Activated T-helper 17 cell treated with anti-CD3 and anti-CD28 coated beads, Interleukin-2, amount 50 U/mL, for 72 hours (primary cell): ENCODE measurements at places on chromosomes 3 and 15. TPM values are rescaled to one million over a fixed set of nuclear protein-coding genes. Genes with fewer than 3 reads are reported as not detected.

SYNPR gene
- total RNA-seq = not detected

GOLGA8T gene
- total RNA-seq = 0.32 TPM

CYP1A2 gene
- not detected for total RNA-seq

AGBL1 gene
- not detected for total RNA-seq

PRR23B gene
- total RNA-seq = not detected

MLF1 gene
- 1.9 TPM for total RNA-seq

INSYN1 gene
- not detected for total RNA-seq

GRCh38 chr15:67456677-67457529 is 64.0 kb upstream of the C15orf61 start:
- peak; percentile 90 for ATAC-seq

- no peak for ATAC-seq
These were observed 139.7 kb upstream of the TBL1XR1 start for GRCh38 chr3:177336873-177337450.

DNA sequence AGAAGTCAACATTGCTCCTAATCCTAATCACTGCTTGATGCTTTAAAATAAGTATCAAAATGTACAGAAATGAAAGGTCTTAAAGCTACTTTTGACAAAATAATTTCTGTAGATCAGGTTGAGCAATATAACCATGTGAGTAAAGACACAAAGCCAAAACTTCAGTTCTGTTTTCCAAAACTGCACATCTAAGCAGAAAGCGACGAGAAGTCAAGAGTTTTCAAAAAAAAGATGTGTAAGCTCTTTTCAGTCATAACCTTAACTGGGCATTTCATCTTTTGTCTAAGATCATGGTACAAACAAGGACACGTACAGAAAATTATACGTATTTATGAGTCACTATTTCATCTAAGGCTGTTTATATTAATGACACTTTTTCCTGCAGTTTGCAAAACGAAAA is 608.8 kb downstream of the FOXP1 start:
- ATAC-seq = peak; percentile 67

DNA sequence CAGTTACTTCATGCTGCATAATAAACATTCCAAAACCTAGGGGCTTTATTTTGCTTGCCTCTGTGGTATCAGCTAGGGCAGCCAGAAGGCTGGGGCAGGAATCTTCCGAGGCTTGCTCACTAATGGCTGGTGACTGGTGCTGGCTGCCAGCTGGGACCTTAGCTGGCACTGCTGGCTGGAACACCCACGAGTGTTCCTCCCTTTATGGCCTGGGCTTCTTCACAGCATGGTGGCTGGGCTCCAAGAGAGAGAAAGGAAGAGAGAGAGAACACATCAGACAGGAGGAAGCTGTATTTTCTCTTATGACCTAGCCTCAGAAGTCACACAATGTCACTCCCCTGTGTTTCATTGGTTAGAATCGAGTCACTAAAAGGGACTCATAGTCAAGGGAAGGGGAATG is 23.9 kb upstream of the CDCP1 start:
- no peak for ATAC-seq

- no peak for ATAC-seq
These were observed 270.8 kb upstream of the TOPAZ1 start for GRCh38 chr3:43970920-43971319.

DNA sequence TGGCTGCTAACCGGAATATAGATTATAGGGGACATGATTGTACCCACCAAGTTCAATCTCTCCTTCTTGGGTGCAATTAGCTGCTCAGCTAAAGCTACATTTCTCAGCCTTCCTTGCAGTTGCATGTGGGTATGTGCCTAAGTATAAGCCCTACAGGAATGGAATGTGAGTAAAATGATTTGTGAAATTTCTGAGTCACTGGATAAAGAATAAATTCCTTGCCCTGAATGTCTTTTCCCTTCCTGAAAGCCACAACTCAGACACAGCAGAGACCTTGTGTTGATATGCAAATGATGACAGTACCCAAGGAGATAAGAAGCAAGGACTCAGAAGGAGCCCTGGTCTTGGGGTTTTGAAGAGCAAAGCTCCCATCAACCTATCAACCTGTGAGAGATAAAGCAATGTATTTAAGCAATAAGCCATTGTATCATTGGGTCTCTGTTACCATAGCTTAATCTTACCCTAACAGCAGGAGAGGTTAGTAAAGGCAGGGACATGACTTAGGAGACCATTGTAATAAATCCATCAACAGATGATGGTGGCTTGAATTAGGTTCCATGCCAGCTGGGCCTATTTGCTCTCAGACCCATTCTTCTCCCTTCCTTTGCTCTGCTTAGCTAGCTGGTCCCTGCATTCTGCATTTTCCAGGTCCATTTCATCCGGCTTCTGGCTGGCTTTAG is 25.6 kb upstream of the ZNF280D start:
- ATAC-seq = peak; percentile 12

- peak; percentile 71 for ATAC-seq
These were observed 16.1 kb downstream of the SH2D7 start for GRCh38 chr15:78108300-78109084.
